Suprapubic skin (tissue), 4 donors: ENCODE measurements at places on chromosomes 1 and 21. TPM values are rescaled to one million over a fixed set of nuclear protein-coding genes. Genes with fewer than 3 reads are reported as not detected.

GRCh38 chr1:158121604-158122254 lies 59.0 kb upstream of the CD1D start:
- no peak for DNase-seq

DNA sequence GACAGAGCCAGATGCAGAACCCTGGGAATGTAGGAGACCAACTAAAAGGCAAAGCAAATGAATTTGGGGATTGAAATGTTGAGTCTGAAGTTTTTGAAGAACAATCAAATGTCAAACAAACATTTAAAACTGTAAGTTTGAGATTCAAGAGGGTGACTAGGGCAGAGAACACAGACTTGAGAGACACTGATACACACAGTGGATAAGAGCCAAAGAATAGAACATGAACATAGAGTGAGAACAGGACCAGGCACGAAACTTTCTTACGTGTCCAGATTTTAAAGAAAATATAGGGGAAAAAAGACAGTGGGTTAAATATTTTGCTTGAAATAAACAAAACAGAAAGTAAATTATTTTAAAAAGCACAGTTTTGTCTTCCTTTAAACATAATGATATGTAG lies 115.7 kb downstream of the DPYD start:
- DNase-seq: no peak

- no peak for DNase-seq
These were observed 7.5 kb downstream of the TAF1A start for GRCh38 chr1:222582099-222582774.

DNA sequence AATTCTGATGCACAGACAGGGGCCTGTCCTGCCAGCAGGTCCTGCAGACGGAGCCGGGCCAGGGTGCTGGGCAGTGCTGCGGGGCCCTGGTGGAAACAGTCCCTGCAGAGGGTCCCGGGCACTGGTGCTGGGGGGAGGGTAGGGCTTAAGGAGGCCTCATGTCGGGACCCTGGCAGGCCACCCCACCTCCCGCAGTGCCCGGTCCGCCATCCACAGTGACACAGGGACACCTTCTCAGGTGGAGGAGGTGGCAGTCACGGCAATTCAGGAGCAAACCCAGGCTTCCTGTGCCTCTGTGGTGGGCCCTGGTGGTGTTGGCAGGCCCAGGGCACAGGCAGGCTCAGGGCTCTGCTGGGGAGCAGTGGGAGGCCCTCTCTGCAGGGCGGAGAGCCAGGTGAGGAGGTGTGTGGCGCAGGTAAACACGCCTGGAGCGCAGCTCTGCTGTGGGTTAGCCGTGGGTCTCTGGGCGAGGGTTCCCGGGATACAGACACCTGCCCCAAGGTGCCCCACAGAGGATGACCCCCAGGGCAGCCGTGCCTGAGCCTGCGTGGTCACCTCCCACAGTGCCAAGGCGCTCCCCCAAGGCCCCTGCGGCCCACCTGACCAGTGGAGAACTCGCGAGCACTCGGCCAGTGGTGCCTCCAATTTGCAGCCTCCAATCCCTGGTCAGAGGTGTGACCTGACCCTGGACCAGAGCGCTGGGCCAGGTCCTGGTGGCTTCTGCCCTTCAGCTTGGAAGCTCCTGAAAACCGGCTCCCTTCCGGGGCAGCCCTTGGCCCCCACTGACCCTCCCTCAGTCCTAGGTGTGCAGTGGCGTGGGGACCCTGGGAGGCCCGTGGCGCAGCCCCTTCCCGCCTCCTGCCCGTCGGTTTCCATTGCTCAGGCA lies 19.2 kb downstream of the COL18A1 start:
- DNase-seq: no peak

GRCh38 chr21:35720208-35720731 lies 340.1 kb downstream of the SETD4 start:
- no peak for DNase-seq

GRCh38 chr21:19433623-19434022 lies 1030.0 kb upstream of the TMPRSS15 start:
- no peak for DNase-seq

DNA sequence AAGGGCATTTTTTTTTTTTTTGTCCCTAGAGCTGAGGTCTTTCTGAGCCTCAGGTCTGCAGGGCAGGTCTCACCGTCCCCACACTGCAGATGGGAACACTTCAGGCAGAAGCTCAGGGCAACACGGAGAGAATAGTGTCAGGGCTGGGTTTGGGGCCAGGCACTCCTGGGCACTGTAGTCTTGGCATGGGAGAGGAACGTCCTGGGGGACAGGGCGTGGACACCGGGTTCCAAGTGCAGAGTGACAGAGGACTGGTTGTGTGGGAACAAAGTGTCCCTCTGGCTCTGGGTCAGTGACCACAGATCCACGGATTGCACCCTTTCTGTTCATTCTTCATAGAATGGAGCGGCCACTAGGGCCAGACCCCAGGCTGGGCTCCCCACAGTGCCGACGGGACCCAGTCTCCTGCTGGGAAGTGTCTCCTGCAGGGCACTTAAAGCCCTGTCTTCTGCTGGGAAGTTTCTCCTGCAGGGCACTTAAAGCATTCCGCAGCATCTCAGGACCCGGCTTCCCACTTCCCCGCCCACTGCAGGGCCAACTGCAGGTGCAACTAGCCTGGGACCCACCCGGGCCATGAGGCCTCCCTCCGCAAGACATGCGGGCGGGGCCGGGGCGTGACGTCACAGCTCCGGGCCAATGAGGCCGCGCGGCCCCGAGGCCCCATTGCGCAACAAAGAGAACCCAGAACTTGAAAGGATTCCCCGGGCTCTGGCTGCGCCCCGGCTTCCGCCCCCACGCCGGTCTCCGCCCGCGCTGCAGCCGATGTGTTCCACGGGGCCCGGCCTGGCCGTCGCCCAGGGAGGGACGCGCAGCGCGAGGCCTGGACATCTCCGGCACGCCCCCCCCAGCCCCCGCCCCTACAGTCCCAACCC lies 1.2 kb downstream of the GPR153 start:
- DNase-seq: peak; percentile 89

The TEKT2 gene
- total RNA-seq: not detected

The SLC2A5 gene
- 3.6 TPM for total RNA-seq

The C1QTNF12 gene
- 23.5 TPM for total RNA-seq
